ENCODE measurements at places on chromosomes 7 and 10.

GRCh38 chr7:125747966-125748365, 818.3 kb upstream of the POT1 start:
- DNase-seq = no peak

GRCh38 chr10:33211106-33211878, 123.2 kb downstream of the NRP1 start:
- no peak for DNase-seq

DNA sequence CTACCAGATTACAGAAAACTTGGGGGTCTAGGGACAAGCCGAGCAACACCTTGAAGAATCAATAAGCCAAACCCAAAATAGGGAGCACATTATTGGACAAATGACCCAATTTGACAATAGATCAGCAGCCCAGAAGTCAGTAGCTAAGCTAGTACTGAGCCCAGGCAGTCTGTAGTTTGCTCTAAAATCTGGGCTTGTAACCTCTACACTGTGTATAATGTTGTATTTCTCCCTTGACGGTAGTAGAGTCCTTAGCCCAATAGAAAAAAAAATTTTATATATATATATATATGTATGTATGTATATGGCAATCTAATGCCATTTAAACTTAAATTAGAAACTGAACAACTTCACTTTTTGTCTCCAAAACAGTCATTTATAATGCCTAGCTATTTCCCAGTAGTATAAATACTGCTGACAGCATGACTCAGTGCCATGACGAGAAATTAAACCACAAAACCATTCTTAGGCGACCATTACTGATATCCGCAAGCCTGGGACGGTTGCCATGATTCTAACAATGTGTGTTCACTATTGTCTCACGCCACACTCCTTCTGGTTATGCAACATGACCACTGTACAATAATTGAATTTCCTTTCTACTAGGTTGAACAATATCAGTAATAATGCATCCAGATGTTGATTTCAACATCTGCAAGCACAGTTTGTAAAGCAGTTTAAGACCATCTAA, 110.5 kb downstream of the IPMK start:
- no peak for DNase-seq

- DNase-seq = no peak
Measured at GRCh38 chr7:80935991-80936780, 17.3 kb upstream of the SEMA3C start.

GRCh38 chr10:7475046-7475911, 64.4 kb upstream of the SFMBT2 start:
- no peak for DNase-seq

GRCh38 chr7:144862612-144863319, 26.9 kb upstream of the TPK1 start:
- no peak for DNase-seq

DNA sequence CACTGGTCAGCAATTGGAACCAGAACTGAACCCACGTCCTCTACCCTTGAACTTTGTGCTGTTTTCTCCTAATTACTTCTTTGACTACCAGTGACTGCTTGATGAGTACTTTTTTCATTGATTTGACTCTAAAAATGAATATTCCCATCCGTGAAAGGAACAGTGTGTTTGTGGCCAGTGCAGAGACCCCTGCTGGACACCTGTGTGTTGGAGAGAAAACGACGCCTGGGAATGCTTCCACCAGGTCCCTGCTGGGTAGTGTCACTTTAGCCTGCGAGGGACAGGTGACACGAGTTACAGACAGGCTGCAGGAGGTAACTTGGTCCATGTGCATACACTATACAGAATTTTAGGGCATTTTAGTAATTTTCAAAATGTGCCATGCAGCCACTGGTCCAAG, 6.8 kb upstream of the GJD4 start:
- no peak for DNase-seq

DNA sequence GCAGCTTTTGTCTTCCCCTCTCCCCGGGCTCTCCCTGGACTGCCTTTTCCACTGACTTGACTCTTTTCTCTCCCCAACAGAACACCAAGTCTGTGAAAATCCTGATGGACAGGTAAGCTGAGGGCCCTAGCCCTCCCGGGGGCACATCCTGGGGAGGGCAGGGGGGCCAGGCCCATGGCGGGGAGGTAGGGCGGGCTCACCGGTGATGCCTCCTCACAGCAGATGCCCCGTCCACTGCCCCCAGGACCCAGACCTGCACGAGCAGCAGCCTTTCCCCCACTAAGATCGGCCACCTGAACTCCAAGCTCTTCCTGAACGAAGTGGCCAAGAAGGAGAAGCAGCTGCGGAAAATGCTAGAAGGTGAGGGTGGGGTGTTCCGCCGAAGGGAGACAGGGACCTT, 11.7 kb downstream of the TRIM8 start:
- DNase-seq = no peak

- DNase-seq = no peak
Measured at GRCh38 chr7:141209454-141209853, 135.6 kb downstream of the TMEM178B start.

All from stimulated activated effector memory CD8-positive, alpha-beta T cell treated with anti-CD3 and anti-CD28 coated beads, Interleukin-12 subunit alpha, Interleukin-12 subunit beta, amount 100 ng/mL, for 72 hours (primary cell).